Immature natural killer cell (primary cell): ENCODE measurements at places on chromosomes 5 and 9. TPM values are rescaled to one million over a fixed set of nuclear protein-coding genes. Genes with fewer than 3 reads are reported as not detected.

The GCNT4 gene
- polyA plus RNA-seq = 0.03 TPM

DNA sequence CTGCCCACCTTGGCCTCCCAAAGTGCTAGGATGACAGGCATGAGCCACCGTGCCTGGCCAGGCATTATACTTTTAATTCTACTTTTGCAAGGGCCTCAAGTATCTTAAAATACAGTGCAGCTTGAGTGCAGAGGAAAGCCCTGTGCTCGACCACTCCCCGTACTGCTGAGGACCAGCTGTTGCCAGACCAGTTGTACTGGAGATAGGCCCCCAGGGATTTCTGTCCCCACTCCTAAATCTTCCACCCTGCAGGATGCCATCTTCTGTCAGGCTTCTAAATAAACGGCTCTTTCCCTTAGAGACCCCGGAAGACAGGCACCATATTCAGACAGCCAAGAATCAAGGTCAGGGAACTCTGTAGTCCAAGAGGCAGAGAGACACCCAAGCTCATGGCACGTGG is 16.6 kb upstream of the PSMD5 start:
- H3K27ac ChIP-seq = no peak overlapping the region
- H3K4me3 ChIP-seq = no peak overlapping the region
- H3K4me1 ChIP-seq = no peaks in the 10 kb centered on the region
- peaks cover 15% of the 10 kb centered on the region for H3K36me3 ChIP-seq
- H3K27me3 ChIP-seq = no peaks in the 10 kb centered on the region

GRCh38 chr9:107438211-107439031 is 51.1 kb downstream of the KLF4 start:
- H3K4me3 ChIP-seq = no peak overlapping the region
- H3K27ac ChIP-seq = no peak overlapping the region
- DNase-seq = no peak
- H3K36me3 ChIP-seq = no peaks in the 10 kb centered on the region
- peaks cover 8% of the 10 kb centered on the region for H3K27me3 ChIP-seq

The INSL6 gene
- polyA plus RNA-seq = not detected

The EFNA5 gene
- 2.6 TPM for polyA plus RNA-seq

- no peak for DNase-seq
- no peaks in the 10 kb centered on the region for H3K27me3 ChIP-seq
- peaks cover 7% of the 10 kb centered on the region for H3K4me1 ChIP-seq
- H3K36me3 ChIP-seq = no peaks in the 10 kb centered on the region
Measured at GRCh38 chr5:111697881-111698757, 58.9 kb downstream of the NREP start.

The OR13C4 gene
- not detected for polyA plus RNA-seq

GRCh38 chr5:36593867-36594266 is 12.5 kb upstream of the SLC1A3 start:
- peaks cover 4% of the 10 kb centered on the region for H3K36me3 ChIP-seq
- H3K27me3 ChIP-seq = peaks cover 5% of the 10 kb centered on the region
- H3K4me1 ChIP-seq = no peaks in the 10 kb centered on the region

GRCh38 chr5:130995851-130996250 is 169.2 kb downstream of the HINT1 start:
- H3K4me3 ChIP-seq = no peak overlapping the region
- H3K4me1 ChIP-seq = no peaks in the 10 kb centered on the region
- DNase-seq = no peak
- H3K36me3 ChIP-seq = no peaks in the 10 kb centered on the region
- peaks cover 4% of the 10 kb centered on the region for H3K27me3 ChIP-seq
- no peak overlapping the region for H3K27ac ChIP-seq

The PGM5 gene
- 1.2 TPM for polyA plus RNA-seq

DNA sequence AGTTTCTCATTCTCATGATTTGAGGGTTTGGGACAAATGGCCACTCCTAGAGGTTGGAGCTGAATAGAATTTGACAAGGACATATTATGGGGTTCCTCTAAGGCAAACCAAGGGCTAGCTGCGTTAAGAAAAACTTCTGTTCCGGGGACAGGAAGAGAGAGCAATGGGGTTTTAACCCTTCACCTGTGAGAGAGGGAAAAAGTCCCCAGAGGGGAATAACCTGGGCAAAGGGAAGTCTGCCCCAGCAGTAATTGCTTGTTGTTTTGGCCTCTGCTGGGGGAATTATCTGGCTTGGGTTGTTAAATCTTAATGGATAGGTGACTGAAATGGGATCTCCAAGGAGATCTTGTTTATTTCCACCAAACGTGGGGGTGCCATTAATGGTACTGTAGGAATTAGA is 110.1 kb upstream of the MOCS2 start:
- H3K27me3 ChIP-seq = no peaks in the 10 kb centered on the region
- no peak overlapping the region for H3K27ac ChIP-seq
- no peaks in the 10 kb centered on the region for H3K36me3 ChIP-seq
- H3K4me3 ChIP-seq = no peak overlapping the region
- H3K4me1 ChIP-seq = no peaks in the 10 kb centered on the region

The FXN gene
- polyA plus RNA-seq = 46.3 TPM

- H3K4me1 ChIP-seq = peaks cover 59% of the 10 kb centered on the region
- H3K36me3 ChIP-seq = no peaks in the 10 kb centered on the region
- H3K27me3 ChIP-seq = peaks cover 3% of the 10 kb centered on the region
Measured at GRCh38 chr5:139638090-139638735, 9.9 kb upstream of the CXXC5 start.

The CDC20B gene
- not detected for polyA plus RNA-seq

The ARHGEF37 gene
- polyA plus RNA-seq = not detected

The MSX2 gene
- polyA plus RNA-seq = not detected

The ADAMTS2 gene
- 0.03 TPM for polyA plus RNA-seq

GRCh38 chr5:120388016-120388781 is 75.9 kb upstream of the PRR16 start:
- H3K4me1 ChIP-seq = peaks cover 10% of the 10 kb centered on the region
- H3K27ac ChIP-seq = no peak overlapping the region
- no peak overlapping the region for H3K4me3 ChIP-seq
- peaks cover 2% of the 10 kb centered on the region for H3K36me3 ChIP-seq
- no peaks in the 10 kb centered on the region for H3K27me3 ChIP-seq
- no peak for DNase-seq

- H3K27ac ChIP-seq = no peak overlapping the region
- H3K27me3 ChIP-seq = peaks cover 2% of the 10 kb centered on the region
- H3K4me1 ChIP-seq = peaks cover 34% of the 10 kb centered on the region
- H3K36me3 ChIP-seq = peaks cover 62% of the 10 kb centered on the region
- DNase-seq = no peak
- H3K4me3 ChIP-seq = no peak overlapping the region
Measured at GRCh38 chr9:120396931-120397330, 183.0 kb downstream of the CDK5RAP2 start.

The KCNMB1 gene
- polyA plus RNA-seq = not detected

The FRRS1L gene
- polyA plus RNA-seq = not detected

The ZNF608 gene
- not detected for polyA plus RNA-seq
